ENCODE measurements at places on chromosomes 3 and 15.
A peak's percentile ranks its signal among the peaks of the same experiment; 100 is the strongest.

DNA sequence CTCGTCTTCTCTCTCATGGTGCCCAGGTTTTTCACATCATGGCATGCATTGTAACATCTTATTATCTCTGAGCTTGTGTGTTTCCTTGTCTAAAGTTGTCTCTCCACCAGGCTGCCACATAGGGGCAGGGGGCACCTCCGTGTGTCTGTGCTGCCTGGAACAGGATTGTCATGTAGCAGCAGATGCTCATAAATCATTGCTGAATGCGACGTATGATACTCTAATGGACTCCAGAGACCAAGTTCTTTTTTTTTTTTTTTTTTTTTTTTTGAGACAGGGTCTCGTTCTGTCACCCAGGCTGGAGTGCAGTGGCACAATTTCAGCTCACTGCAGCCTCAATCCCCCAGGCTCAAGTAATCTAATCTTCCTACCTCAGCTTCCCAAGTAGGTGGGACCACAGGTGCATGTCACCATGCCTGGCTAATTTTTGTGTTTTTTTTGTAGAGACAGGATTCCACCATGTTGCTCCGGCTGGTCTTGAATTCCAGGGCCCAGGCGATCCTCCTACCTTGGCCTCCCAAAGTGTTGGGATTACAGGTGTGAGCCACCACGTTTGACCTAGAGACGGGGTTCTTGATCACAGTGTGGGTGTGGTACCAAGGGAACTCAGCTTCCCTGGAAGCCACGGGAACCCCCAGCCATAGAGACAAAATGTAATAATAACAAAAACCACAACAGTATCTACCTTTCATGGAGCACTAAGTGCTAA, 4.7 kb upstream of the DNASE1L3 start:
- no peak for DNase-seq

GRCh38 chr15:82045179-82045891, 483 bp downstream of the MEX3B start:
- DNase-seq, result peak; percentile 31

- DNase-seq, result no peak
Measured at GRCh38 chr3:23106666-23107065, 96.5 kb upstream of the UBE2E2 start.

GRCh38 chr3:65922441-65922840, 116.3 kb downstream of the MAGI1 start:
- no peak for DNase-seq

GRCh38 chr3:11375333-11376088, 103.3 kb downstream of the ATG7 start:
- no peak for DNase-seq

GRCh38 chr3:154421083-154421482, 8.9 kb downstream of the GPR149 start:
- DNase-seq, result no peak

- no peak for DNase-seq
Measured at GRCh38 chr15:51798281-51798680, 31.2 kb upstream of the TMOD3 start.

GRCh38 chr3:146974001-146974400, 368.9 kb upstream of the PLSCR5 start:
- no peak for DNase-seq

DNA sequence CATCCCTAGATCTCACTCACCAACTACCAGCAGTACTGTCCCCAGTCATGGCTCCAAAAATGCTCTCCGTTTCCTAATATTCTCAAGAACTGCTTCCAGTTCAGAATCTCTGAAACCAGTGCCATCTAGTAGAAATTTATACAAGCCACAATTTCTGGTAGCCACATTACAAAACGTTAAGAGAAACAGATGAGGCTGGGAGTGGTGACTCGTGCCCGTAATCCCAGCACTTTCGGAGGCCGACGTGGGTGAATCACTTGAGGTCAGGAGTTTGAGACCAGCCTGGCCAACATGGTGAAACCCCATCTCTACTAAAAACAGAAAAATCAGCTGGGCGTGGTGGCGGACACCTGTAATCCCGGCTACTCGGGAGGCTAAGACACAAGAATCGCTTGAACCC, 78.4 kb upstream of the RAD18 start:
- DNase-seq, result no peak

DNA sequence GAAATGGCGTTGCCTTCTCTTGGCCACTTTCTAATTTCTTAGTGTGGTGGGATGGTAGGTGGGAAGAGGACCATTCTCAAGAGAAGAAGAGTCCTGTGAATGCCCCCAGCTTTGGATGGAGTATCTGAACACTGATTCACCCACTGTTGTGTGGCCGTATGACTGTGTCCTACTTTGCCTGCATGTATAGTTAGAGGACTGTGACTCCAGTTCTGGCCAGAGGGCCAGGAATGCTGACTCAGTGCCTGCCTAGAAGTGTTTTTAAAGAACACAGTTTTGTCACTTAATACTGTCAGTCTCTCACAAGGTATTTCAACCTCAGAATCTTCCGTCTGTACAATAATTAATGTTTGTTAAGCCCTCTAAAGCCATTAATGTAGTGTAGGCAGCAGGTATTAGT, 2.1 kb downstream of the SEC61A1 start:
- no peak for DNase-seq

DNA sequence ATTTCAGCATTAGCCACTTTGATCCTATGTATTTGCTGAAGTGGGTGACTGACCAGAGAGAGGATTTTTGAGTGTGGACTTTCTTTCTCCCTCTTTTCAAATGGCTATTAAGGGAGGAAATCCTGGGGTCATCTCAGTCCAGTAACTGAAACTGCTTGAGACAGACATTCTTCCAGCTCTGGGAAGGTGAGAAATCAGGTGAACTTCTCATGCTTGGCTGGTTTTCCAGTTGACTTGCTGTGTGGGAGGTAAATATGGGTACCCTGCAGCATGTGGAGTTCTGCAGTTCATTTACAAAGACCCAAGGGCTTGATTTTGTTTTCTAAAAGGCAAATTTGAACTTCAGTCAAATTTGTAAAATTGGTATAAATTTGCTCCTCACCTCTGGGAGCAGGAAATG, 461.1 kb upstream of the TBL1XR1 start:
- no peak for DNase-seq

DNA sequence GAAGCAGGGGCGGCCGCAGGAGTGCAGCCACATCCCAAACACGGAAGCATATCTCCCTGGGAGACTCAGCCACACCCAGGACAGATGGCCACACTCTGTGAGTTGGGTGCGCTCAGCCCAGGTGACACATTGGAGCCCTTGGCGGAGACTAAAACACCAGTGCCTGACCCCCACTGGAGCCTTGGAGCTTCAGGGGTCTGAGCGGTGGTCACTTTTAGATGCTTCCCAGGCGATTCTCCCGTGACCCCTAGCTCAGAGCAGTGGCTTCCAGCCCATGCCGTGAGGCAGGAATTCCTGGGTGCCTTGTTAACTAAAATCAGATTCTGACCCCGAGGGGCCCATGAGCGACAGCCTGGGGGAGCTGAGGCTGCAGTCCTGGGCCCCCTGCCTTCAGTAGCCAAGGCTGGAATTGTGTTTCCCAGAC, 54.5 kb downstream of the PLXNA1 start:
- DNase-seq, result no peak

DNA sequence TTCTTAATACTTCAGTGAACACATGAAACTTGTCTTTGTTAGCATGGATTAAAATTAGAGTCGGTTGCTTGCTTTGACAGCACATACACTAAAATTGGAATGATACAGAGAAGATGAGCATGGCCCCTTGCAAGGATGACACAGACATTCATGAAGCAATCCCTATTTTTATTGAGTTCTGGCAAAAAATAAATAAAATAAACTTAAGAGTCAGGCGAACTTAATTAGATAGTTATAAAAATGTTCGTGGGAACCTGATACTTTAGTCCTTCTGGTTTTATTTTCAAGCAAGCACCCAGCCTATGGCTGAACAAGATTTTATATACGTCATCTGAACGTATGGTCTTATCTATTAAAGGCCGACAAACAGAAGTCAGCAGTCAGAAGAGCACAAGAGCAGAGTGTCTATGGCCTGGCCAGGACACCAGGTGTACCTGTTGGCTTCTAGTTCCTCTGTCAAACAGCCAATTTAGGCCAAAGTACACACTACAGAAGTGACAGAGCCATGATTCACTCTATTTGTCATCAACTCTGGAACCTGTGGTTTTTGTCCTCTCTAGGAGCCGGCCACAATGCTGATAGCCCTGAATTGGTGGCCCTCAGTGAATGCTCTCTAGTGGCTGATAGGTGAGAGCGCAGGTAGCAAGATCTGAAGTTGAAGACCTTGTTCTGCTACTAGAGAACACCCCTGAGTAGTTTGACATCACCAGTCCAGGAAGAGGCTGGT, 64.3 kb downstream of the LEO1 start:
- DNase-seq, result no peak

DNA sequence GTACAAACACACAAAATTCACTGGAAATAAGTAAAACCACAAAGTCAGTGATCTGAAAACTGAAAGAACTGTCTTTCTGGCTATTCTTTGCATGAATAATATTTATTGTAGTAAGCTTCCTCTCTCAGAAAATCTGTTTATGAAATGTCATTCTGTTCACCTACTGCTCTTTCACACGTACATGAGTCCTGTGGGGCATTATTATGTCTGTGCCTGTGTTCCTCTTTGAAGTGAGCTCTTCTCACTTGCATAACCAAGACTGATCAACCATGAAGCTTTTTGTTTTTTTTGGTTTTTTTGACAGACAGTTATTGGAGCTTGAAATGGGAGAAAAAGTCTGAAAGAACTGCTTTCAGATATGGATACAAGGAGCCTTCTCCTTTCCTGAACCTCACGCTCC, 195.8 kb downstream of the PLCH1 start:
- DNase-seq, result no peak

DNA sequence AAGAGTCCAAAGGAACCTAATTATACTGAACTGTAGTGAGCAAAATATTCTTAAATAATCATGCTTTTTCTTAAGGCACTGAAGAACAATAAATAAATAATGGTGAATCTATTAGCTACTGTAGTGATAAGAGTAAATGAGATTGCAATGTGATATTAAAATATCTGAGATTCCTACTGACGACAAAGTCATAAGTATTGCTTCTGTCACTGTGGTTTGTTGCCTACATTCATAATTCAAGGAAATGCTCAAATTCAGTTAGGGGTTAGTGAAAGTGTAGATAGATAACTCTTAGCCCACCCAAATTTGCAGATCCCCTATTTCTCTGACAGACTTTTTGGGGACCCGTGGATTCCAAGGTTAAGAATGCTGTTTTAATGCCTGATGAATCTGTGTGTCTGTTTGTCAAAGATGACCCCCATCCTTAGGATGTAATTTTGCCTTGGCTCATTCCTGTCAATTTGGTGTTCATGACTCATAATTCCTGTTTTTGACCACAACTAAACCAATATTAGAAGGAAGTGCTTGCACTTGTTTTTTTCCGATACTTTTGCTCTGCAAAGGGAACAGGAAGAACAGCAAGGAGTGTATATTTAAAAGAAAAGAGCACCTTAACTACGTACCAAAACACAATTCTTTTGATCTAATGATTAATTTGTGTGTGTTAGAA, 86.7 kb downstream of the MAGI1 start:
- DNase-seq, result no peak

All from stimulated activated CD4-positive, alpha-beta T cell treated with anti-CD3 and anti-CD28 coated beads, Interleukin-2, amount 100 ng/mL, for 24 hours (primary cell).